ENCODE measurements at places on chromosomes 7 and 10. TPM values are rescaled to one million over a fixed set of nuclear protein-coding genes. Genes with fewer than 3 reads are reported as not detected.

DNA sequence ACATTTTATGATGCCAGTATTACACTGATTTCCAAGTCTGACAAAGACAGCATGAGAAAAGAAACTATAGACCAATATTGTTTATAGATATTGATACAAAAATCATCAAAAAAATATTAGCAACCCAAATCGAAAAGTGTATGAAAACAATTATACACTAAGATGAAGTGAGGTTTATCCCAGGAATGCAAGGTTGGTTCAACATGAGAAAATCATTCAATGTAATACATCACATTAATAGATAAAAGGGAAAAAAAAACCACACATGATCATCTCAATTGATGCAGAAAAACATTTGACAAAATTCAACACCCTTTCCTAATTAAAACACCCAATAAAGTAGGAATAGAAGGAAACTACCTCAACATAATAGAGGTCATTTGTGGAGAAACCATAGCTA lies 153.9 kb downstream of the DNAJC1 start:
- no peak for DNase-seq

- no peak for DNase-seq
Measured at GRCh38 chr10:34462993-34463392, 352.1 kb downstream of the PARD3 start.

- peak; percentile 78 for DNase-seq
Measured at GRCh38 chr7:83162402-83163256, at the start of gene PCLO. PCLO (minus strand) TSS chr7:83162884; CDS start chr7:83162592, 292 bp downstream.

- DNase-seq = no peak
Measured at GRCh38 chr10:89946106-89946505, 244.7 kb downstream of the KIF20B start.

DNA sequence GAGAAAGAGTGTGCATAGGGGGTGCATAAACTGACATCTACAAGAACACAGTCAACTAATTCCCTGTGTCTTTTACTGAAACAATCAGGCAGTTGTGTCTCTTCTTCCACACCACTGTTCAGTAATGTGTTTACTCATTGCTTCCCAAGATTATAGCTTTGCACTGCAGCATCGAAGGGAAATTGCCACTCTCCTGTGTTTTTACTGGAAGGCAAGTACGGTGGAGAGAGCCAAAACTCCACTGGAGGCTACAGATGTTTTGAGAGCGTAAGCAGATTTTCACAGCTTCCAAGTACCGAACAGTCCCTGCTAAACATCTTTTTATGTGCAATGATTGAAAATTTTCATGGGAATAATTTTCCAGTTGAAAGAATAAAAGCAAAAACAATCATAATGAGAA lies 510.5 kb upstream of the AKR1E2 start:
- DNase-seq = no peak

DNA sequence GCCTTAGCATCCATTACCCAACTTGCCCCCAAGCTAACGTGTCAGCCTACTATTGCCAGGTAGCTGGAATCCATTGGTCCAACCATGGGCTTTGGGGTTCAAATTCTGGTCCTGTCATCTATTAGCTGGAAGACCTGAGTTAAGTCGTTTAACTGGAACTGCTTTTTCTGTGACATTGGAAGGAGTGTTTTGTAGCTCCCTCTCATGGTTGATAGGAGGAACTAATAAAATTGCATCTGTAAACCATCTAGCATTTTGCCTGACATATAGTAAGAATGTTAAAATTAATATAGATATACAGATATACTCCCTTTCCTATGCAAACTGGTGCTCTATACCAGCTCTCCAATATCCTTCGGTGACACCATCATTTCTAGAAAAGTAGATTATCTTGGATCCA lies 23.8 kb upstream of the SLF2 start:
- no peak for DNase-seq

DNA sequence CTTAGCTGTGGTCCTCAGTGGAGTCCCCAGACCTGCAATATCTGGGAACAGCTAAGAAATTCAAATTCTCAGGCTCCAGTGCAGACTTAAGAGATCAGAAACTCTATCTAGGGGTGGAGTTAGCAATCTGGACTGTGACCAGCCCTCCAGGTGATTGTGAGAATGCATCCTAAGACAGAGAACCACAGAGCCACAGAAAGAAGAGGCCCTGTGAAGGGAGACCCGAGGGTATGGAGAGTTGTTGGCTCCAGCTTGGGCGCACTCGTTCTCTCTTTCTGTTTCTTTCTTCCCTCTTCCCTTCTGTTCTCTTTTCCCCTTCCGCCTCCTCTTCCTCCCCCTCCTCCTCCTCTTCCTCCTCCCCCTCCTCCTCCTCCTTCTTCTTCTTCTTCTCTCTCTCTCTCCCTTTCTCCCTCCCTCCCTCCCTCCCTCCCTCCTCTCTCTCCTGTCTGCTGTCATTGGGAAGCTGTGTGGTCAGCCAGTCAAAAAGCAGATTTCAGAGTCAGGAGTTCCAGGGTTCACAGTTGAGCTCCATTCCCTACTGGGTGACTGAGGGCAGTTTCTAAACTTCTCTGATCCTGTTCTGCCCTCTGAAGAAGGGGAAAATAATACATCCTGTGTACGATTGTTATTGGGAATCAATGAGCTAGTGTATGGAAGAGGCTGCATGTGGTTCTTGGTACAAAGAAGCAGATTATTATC lies 62.1 kb upstream of the STEAP1B start:
- DNase-seq = no peak

GRCh38 chr10:75211007-75211691 lies 553 bp downstream of the VDAC2 start:
- DNase-seq = no peak

DNA sequence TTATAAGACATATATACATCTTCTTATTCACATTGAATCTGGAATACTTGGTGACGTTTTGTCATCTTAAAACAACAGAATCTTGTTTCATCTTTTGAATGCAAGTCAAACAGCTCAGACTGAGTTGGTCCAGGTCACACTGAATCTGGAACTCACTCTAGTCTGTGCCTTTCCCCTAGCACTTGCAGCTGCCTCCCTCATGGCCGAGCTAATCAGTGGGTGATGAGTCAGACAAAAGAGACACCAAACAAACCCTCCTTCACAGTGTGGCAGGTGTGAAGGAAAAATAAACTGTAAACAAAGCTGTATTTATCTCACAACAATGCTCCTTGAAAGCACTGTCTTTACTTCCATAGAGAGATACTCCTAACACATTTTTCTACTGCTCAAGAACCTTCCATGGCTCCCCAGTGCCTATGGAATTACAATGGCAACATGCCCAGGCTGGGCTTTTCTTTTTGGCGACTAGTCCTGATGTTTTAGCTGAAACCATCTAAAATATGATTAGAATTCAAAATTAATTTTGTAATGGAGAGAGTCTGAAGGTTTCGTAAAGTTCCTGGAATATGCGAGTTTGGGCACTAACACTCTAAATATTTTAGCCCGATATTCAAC lies 140.0 kb downstream of the ZNF365 start:
- DNase-seq = no peak

GRCh38 chr10:17183110-17183509 lies 18.4 kb downstream of the TRDMT1 start:
- no peak for DNase-seq

- DNase-seq = no peak
Measured at GRCh38 chr10:108631332-108631731, 1292.0 kb downstream of the XPNPEP1 start.

GRCh38 chr7:142803901-142804300 lies 33.1 kb downstream of the PRSS2 start:
- DNase-seq = no peak

DNA sequence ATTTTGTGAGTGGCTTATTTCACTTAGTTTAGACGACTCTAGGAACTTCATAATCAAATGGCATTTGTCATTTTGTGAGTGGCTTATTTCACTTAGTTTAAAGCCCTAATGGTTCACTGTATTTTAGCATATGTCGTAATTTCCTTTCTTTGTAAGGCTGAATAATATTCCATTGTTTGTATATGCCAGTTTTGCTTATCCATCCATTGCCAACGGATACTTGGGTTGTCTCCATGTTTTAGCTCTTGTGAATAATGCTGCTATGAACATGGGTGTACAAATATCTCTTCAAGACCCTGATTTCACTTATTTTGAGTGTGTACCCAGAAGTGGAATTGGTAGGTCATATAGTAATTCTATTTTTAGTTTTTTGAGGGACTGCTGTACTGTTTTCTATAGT lies 31.8 kb downstream of the DOCK1 start:
- no peak for DNase-seq

DNA sequence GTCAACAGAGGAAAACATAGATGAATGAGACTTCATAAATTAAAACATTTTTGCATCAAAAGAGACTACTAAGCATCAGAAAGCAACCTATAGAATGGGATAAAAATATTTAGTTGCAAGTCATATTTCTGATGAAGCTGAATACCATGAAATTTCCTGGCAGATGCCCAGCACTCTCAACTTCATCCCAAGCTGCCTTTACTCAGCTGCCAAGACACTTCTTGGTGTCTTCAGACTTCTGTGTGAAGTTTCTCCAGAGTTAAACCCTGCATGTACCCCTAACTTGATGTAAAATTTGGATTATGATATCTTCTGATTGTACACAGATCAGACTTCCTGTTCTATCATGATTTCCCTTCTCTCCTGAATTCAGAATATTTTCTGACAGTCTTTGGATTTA lies 73.2 kb downstream of the AKR1C4 start:
- no peak for DNase-seq

GRCh38 chr7:47663851-47664250 lies 81.9 kb upstream of the TNS3 start:
- DNase-seq = no peak

GRCh38 chr10:47454008-47454779 lies 29.7 kb downstream of the ANXA8 start:
- no peak for DNase-seq

- DNase-seq = no peak
Measured at GRCh38 chr10:89684604-89685003, 16.8 kb upstream of the KIF20B start.

DNA sequence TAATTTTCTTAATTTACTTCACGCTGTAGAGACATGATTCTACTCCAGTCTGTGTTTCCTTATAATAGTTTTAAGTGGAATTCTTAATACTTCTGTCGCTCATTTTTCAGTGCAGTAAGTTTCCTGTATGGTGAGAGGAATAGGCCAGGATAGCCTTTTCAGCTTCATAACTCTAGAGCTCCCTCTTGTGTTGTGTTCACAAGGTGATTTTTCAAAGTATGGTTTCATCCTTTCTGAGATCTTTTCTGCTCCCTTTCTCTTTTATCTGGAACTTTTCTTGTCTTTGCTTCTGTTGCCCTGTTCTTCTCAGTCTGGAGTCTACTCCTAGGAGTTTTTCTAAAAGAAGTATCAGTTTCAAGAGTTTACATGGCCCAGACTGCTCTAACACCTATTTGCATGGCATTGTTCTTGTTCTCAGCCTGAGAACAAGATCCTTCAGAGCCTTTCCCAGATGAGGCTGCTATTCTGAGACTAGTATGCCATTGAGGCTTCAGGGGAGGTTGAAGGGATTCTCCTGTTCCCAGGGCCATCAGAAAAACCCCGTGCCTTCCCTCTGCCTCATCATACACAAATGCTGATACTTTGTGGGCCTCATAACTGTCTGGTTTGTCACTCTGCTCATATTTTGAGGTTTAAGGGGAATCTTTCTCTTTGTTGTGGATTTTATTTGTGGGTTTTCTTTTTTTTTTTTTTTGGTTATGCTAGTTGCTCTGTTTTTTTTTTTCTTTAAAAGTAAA lies 21.8 kb downstream of the NET1 start:
- DNase-seq = no peak

DNA sequence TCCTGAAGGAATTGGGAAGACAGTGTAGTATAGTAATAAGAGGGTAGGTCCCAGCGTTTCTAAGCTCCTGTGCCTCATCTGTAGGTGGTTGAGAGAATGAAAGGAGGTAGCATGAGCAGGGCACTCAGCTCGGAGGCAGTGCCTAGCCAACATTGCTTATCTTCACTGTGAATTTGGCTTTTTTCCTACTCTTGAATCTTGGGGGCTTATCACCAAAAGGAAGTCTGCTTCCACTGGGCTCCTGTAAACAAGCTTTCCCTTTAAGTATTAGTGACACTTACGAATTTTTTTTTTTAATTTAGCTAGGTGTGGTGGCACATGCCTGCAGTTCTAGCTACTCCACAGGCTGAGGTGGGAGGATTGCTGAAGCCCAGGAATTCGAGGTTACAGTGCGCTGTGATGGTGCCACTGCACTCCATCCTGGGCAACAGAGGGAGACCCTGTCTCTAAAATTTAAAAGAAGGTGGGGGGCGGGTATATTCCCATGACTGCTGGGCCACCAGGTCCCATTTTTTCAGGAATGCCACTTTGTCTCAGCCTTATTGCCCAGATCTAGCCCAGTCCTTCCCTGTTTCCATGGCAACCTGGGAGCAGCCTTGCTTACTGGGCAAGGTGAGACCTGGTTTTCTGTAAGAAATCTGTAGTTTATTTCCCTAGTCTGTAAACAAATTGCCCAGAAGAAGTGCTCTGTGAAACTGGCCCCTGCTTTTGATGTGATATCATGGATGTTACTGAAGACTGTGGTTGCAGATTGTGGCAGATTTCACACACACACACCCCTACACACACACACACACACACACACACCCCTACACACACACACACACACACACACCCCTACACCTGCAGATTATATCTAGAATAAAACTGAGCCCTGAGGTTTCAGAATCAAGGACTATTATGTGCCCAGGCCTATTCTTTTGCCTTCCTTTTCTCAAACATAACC lies 19.4 kb downstream of the OGDH start:
- no peak for DNase-seq

DNA sequence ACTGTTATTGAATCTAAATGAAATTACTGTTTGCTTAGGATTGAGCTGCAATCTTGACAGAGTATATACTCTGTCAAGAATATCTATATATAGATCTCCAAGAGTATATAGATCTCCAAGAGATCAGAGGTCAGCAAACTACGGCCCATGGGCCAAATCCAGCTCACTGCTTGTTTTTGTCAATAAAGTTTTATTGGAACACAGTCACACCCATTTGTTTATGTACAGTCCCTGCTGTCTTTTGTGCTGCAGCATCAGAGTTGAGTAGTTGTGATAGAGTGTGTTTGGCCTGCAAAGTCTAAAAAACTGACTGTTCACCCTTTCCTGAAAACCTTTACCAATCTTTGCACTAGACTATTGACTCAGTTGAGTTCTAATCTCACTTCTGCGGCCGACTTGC lies 66.3 kb upstream of the NPVF start:
- no peak for DNase-seq

- no peak for DNase-seq
Measured at GRCh38 chr7:47651355-47652317, 69.7 kb upstream of the TNS3 start.

DNA sequence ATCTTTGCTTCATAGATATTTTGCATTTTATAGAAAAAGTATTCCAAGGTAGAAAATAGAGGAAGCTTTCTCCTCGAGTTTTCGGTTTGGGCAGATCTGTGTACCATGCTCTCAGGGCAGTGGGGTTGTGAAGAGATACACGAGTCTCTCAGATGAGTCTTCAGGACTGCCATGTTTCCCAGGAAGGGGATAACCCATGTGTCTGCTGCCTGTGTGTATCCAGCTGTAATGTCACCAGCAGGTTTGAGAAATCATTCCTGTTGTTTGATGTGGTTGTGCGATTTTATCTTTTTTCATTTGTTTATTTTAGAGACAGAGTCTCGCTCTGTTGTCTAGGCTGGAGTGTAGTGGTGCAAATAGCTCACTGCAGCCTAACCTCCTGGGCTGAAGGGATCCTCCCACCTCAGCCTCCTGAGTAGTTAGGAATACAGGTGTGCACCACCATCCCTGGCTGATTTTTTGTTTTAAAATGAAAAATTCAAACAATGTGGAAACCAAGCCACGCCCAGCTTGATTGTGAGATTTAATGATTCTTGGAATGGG lies 48.9 kb downstream of the SNX10 start:
- DNase-seq = no peak

The METTL27 gene
- 0.27 TPM for total RNA-seq

The KAZALD1 gene
- 4.8 TPM for total RNA-seq

The LIPK gene
- total RNA-seq = not detected

The AKR1C3 gene
- 40.5 TPM for total RNA-seq

The FBXW4 gene
- total RNA-seq = 93.2 TPM

The ASZ1 gene
- total RNA-seq = not detected

The SFXN2 gene
- 0.68 TPM for total RNA-seq
